Adipocyte (in vitro differentiated cells): ENCODE measurements at places on chromosomes 16 and 17.

DNA sequence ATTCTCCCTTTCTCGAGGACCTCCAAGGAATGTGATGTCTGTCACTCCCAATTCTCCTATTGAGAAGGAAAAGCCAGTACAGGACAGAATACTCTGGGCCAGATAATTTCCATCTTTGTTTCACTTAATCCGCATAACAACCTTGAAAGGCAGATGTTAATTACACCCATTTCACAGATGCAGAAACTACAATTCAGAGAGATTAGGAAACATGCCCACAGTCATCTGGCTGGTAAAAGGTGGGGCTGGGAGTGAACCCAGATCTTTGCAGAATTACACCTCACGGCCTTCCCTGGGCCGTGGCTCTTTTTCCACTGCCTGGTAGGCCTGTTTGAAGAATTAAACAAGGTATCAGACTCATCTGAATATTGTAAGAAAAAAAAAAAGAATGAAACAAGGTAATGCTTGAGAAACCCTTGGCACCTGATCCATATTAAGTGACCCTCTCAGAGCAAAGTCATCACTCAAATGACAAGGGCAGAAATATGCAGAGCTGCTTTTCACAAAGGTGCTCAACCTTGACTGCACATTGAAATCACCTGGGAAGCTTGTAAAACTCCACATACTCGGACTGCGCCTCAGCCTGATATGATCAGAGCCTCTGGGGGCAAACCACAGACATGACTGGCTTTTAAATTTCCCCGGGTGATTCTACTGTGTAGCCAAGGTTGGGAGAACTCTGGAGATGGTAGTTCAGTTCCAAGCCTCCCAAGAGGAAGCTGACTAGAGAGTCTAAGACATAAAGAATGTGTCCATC lies 16.6 kb upstream of the G6PC1 start:
- no peak for DNase-seq

GRCh38 chr17:72110231-72110941 lies 10.4 kb upstream of the SOX9 start:
- no peak for DNase-seq

GRCh38 chr16:27400751-27401620 lies 988 bp upstream of the IL21R start:
- peak; percentile 25 for DNase-seq

GRCh38 chr16:8194794-8195193 lies 395.5 kb downstream of the TMEM114 start:
- no peak for DNase-seq

DNA sequence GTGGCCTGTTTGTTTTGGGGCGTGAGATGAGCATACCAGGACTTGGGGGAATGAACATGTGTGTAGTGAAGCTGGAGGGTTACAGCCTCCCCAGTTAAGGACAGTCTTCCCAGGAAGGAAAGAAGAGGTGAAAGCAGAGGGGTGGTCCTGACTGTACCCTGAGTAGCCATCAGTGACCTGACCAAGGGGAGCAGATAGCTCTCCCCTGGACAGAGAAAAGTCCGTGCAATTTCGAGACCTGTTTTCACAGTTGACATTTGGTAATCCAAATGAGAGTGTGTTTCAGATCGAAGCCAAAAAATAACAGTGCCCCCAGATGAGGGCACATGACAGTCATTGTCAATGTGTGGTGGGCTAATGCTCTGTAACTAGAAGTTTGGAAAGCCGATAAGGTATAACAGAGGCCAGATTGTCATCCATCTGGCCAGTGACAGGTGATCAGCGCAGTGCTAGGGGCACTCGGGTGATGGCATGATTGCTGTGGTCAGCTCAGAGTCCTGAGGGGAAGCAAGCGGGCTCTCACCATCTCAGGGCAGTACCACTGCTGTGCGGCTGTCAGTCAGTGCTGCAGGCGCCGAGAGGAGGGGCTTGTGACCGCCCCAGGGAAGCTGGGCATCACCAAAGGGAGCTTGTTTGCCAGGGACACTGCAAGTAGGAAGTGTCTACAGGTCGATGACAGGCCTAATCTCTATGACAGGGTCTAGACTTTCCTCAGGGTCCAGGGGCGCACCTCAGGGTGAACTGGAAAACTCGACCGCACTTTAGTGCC lies 1.1 kb upstream of the NME2 start:
- no peak for DNase-seq

GRCh38 chr16:71584543-71585317 lies 7.8 kb upstream of the TAT start:
- no peak for DNase-seq

GRCh38 chr17:17565471-17566339 lies 25.8 kb downstream of the PEMT start:
- DNase-seq: peak; percentile 22

GRCh38 chr17:50303051-50303450 lies 28.8 kb downstream of the TMEM92 start:
- DNase-seq: no peak

- DNase-seq: no peak
Measured at GRCh38 chr17:31548709-31549108, 157.2 kb downstream of the RAB11FIP4 start.

- DNase-seq: no peak
Measured at GRCh38 chr16:12439399-12440227, 364.1 kb downstream of the CPPED1 start.

DNA sequence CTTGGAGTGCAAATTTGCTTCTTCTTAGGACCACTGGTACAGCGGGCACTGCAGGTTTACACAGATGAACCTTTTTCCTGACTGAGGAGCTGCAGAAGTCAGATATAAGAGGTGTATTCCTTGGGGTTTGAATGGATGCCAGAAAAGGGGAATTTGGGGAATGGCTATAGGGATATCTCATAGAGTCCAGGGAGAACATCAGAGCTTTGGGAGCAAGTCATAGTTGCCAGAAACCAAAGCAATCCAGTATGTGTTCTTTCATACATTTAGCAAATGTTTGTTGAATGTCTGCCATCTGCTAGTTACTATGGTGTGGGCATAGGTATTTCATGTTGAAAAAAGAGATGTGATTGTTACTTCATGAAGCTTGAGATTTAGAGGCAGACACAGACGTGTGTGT lies 46.8 kb downstream of the MAP2K4 start:
- no peak for DNase-seq

DNA sequence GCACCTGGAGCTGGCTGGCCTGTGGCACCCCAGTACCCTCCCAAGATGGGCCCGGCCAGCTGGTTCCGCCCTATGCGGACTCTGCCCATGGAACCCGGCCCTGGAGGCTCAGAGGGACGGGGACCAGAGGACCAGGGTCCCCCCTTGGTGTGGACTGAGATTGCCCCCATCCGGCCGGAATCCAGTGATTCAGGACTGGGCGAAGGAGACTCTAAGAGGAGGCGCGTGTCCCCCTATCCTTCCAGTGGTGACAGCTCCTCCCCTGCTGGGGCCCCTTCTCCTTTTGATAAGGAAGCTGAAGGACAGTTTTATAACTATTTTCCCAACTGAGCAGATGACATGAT lies 12.0 kb downstream of the TBX21 start:
- no peak for DNase-seq

- DNase-seq: no peak
Measured at GRCh38 chr16:72910381-72910780, 137.5 kb downstream of the ZFHX3 start.

DNA sequence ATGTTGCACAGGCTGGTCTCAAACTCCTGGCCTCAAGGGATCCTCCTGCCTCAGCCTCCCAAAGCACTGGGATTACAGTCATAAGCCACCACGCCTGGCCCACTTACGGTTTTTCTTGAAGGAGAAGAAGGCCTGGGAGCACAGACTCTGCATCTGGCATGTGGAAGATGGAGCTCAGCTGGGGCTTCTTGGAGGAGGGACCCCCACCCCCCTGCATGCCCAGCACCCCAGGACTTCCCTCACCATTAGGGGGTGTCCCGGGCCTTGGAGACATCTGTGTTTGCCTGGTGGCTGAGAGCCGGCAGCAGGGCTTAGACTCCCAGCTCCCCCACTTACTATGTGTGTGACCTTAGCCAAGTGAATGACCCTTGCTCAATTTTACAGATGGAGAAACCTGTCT lies 204.7 kb downstream of the ZNF423 start:
- no peak for DNase-seq

GRCh38 chr16:18969855-18970240 lies 13.9 kb upstream of the TMC7 start:
- DNase-seq: no peak

DNA sequence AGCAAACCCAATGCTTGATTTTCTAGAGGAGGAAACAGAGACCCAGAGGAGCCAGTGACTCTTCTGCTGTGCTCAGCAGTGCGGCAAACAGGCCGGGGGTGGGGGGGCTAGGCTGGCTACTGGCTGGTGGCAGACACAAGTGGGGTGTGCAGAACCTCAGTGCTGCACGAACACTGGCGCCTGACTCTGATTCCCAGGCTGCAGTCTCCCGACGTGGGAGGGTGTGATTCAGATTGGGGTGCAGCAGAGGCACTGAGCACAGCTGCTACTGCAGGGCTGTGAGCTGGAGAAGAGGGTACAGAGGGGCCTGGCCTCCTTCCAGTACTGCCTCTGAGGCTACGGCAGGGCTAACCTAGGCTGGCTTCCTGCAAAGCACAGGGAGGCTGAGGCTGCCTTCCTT lies 8.1 kb downstream of the RPL19 start:
- no peak for DNase-seq

DNA sequence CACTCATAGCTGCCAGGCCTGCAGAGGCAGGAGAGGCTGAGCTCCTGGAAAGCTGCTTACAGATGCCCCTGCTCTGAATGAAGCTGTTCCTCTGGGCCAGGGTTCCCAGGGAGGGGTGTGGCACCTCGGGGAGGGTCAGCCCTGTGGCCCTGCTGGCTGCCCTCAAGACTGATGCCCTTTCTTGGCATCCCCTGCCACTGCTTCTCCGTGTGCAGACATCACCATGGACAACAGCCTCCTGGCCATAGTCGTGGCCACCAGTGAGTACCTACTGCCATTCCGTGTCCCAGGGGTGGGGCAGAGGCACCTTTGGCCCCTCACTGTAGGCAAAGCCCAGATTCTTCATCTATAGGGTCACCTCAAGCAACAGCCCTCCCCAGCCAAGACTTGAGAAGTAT lies 8.9 kb downstream of the MRPL27 start:
- DNase-seq: no peak
